Heart right ventricle (tissue), 16 donors: ENCODE measurements at places on chromosomes 12 and 14.

DNA sequence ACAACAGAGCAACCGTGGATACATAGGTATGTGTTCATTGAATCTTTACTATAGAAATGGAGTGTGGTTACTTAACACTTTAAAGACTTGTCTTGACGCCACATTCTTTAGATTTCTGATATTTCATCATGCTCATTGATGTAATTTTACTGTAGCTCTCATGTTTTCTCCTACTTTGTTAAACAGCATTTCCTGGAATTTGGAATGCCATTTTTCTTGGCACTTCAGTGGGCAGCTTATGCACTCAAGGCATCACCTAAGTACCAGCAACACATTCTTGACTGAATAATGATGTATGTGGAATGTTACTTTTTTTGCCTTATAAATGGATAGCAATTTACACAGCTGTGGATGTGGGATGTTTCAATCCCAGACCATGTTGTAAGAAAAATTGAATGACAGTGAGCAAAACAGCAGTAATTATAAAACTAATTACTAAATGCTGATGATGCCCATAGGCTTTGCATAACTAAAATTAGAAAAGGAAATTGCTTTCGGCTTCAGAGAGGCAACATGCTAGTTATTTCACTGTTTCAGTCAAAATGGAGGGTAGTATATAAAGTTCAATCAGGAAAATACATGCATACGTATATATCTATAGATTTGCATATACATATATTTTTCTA, 298.5 kb downstream of the NPAS3 start:
- DNase-seq = no peak

DNA sequence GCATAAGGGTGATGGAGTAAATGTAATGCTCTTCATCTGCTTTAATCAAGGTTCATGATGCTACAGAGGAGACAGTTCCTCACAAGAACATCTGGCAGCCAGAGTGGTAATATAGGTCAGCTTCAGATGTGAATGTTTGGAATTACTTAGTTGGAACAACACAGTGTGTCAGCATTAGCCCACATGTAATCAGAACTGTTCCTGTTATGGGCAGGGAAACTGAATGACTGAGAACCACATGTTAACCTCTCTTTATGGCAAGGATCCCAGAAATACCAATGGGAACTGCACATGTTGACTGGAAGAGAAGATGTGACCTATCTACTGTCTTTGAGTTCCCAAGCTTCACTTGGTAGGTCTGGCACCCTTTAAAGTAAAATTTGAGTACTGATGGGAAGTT, 390.1 kb upstream of the PDE3A start:
- DNase-seq = no peak

- no peak for DNase-seq
Measured at GRCh38 chr14:70934084-70934483, 26.8 kb downstream of the PCNX1 start.

DNA sequence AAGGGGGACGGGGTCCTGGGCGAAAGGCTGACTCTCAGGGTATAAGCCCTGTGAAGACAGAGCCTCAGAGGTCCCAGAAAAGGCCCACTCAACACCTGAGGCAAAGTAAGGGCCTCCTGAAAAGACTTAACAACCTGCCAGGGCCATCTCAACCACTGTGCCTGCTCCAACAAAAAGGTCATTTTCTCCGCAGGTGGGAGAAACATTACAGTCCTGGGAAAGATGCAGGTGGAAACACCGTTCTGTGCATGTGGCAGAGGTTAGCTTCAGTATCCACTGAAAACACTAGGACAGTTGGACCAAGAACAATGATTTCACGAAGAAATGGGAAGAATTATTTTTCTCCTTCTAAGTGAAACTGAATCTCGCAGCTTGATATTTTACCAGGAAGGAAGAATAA, 50.9 kb downstream of the CCDC88C start:
- DNase-seq = no peak

GRCh38 chr14:61478971-61479473, 157.6 kb downstream of the PRKCH start:
- no peak for DNase-seq

- no peak for DNase-seq
Measured at GRCh38 chr14:75871181-75871880, 110.5 kb downstream of the TGFB3 start.

DNA sequence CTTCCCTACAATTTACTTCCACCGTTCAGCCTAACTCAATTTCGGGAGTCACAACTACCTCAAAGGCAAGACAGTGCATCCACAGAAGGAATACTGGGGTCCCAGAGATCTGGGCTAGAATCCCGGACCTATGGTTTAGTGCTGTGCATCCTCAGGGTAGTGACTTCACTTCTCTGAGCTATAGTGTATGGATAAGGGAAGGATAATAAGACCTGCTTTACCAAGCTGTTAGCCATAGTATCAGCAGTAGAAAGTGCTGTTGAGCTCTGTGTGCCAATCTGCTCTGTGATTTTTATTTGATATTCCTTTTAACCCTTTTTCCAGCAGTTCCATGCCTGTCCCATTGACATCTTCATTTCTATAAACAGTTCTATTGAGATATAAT, 1044.3 kb downstream of the BCL11B start:
- DNase-seq = no peak

GRCh38 chr12:550473-551260, 90.9 kb downstream of the B4GALNT3 start:
- peak; percentile 73 for DNase-seq

DNA sequence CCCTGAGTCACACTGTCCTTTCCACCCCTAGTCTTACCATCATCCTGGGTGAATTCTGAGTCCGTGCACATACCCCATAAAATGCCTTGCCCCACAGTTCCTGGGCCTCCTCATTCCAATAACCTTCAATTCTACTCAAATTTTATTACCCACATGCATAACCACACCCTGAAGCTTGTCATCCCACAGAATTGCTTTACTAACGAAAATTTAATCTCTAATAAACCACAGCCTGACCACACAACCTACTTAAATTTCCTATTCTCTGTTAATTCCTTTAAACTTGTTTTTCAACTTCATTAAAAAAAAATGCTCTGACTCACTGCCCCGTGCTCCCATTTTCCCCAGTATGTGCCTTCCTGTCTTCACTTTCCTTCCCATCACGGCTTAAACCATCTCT, 205.9 kb downstream of the PHLDA1 start:
- DNase-seq = no peak

GRCh38 chr12:66653796-66654195, 25.1 kb downstream of the GRIP1 start:
- DNase-seq = no peak

- DNase-seq = no peak
Measured at GRCh38 chr14:32012062-32012461, 65.0 kb upstream of the ARHGAP5 start.
